Pulmonary artery endothelial cell (primary cell): ENCODE measurements at places on chromosomes 3 and 15. TPM values are rescaled to one million over a fixed set of nuclear protein-coding genes. Genes with fewer than 3 reads are reported as not detected.

DNA sequence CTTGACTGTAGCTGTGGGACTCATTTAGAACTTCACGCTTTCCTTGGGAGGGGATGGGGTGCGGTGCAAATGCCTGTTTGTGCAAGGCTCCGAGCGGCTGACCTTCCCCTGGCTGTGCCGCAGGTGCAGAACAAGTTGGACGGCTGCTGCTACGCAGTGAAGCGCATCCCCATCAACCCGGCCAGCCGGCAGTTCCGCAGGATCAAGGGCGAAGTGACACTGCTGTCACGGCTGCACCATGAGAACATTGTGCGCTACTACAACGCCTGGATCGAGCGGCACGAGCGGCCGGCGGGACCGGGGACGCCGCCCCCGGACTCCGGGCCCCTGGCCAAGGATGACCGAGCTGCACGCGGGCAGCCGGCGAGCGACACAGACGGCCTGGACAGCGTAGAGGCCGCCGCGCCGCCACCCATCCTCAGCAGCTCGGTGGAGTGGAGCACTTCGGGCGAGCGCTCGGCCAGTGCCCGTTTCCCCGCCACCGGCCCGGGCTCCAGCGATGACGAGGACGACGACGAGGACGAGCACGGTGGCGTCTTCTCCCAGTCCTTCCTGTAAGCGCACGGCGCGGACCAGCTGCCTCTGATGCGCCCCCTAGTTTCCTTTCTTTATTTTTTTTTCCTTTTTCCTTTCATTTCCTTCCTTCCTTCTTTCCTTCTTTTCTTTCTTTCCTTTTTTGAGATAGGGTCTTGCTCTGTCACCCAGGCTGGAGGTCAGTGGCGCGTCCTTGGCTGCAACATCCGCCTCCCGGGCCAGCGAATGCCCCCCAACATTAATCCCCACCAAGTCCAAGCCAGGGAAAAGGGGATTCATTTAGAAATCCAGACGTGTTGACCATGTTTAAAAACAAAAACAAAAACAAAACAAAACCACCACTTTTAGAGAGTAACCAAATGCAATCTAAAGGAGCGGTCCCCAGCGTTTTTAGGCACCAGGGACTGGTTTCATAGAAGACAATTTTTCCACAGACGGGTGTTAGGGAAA, 42.7 kb downstream of the EIF2AK4 start:
- DNase-seq = no peak

- DNase-seq = no peak
Measured at GRCh38 chr15:43918717-43919116, 91.9 kb downstream of the WDR76 start.

DNA sequence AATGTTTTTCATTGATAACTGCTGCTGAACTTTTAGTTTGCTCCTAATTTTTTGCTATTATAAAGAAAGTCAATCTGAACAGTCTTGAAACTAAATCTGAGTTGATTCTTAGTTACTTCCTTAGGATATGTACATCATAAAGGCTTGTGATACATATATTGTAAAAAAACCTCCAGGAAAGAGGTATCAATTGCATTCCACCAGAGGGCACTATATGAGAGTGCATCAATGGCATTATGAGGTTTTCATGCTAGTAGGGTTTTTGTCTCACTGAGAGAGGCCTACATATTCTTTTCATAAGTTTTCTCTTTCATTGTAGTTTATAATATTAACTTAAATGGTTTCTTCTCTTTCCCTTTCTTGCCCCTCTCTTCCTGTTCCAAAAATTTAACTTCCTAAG, 46.9 kb downstream of the PIK3R4 start:
- DNase-seq = no peak

DNA sequence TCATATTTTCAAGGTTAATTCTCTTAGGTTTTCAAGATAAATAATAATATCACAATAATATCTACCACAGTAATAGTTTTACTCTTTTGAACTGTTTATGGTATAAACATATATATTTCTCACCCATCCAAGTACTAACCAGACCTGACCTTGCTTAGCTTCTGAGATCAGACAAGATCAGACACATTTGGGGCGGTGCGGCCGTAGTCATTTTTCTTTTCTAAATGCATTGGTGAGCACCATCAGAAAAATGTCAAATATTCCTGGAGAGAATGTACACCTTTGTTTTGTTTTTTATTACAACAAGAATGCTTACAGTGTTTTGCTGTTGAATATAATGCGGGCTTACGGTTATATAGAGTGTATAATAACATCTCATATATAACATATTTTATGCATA, 267.8 kb downstream of the ADAMTS17 start:
- no peak for DNase-seq

The ITGA11 gene
- total RNA-seq = 0.20 and 0.39 TPM in 2 replicates

The PAQR9 gene
- not detected in 2 replicates for total RNA-seq
